ENCODE measurements at places on chromosomes 12 and 14.

DNA sequence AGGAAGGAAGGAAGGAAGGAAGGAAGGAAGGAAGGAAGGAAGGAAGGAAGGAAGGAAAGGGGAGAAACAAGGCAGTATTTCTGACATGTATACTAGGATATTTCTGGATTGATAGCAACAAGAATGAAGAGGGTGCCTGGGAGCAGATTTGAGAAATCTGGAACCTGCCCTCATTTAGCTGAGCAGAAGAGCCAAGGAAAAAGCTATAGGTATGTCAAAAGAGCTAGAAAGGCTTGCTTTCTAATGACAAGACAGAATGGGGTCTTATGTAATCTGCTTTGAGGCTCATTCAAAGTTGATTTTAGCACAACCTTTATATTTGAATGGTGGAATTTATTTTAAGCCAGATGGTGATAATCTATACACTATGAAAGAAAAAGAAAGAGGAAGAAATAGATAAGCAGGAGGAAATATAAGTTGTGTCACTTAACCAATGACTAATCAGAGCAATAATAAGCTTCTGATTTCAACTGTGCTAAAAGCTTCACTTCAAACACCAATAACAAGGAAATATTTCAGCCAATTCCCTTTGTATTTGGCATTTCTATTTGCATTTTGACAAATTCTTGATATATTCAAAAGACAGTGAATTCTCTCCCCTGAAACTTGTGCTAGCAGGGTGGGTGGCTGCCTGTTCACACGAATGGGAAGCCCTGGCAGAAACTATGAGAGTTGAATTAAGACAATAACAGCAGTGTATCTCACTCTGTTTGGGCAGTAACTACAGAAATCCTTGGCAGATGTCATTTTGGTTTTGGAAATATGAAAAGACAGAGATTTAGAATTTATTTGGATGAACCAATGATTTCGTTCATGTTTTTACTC is 76.3 kb upstream of the FLRT2 start:
- no peak for DNase-seq

DNA sequence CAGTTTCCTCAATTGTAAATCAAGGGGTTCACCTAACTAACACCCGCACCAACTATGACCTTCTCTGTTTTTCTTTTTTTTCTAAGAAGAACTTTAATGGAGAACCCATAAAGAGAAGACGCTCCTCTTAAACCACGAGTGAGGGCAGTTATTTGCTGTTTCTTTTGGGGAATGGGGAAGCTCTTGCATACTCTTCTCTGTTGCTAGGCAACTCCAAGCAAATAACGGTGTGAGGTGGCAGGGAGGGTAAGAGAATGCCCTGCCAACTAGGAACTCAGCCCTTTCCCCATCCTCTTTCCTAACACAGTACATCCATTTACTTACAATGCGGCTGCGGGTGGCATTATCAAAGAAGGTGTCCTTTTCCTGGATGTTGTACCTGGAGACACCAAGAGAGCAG is 114.9 kb downstream of the ANO2 start:
- no peak for DNase-seq

- no peak for DNase-seq
Observed at GRCh38 chr14:103710771-103711377, 4.4 kb downstream of the XRCC3 start.

DNA sequence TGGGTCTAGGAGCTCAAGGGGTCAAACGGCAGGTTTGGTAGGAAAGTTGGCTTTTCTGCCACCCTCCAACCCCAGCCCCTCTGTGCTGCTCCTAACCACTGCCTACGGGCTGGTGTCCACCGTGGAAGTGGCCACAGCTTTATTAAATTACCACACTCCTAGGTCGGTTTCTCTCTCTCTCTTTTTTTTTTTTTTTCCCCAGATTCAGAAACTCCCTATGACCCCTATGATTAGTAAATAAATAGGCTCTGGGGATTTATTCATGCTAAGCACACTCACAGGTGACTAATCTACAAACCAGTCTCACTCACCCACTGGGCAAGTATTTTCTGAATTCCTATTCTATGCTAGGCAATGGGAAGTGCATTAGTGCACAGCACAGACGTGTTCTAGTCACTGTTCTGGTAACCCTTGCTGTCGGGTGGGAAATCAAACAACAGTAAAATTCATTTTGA is 8.7 kb upstream of the DDX47 start:
- DNase-seq = no peak

GRCh38 chr14:95645389-95645996 is 40.7 kb upstream of the TCL1B start:
- DNase-seq = no peak

GRCh38 chr14:93369713-93370266 is 22.8 kb downstream of the COX8C start:
- DNase-seq = no peak

DNA sequence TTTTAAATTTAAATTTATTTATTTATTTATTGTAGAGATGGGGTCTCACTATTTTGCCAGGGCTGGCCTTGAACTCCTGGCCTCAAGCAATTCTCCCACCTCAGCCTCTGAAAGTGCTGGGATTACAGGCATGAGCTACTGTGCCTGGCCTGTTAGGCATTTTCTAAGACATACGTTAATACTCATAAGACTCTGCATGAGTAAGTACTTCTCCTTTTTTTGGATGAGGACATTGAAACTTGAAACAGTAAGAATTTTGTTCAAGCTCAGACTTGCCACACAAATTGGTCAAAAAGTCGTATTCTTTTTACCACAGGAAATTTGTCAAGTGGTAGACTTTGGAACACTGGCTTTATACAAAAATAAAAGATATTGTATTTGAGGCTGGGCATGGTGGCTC is 187.4 kb upstream of the RASSF8 start:
- DNase-seq = no peak

GRCh38 chr12:3741882-3742672 is 10.8 kb downstream of the CRACR2A start:
- DNase-seq = no peak

GRCh38 chr14:91786188-91786587 is 54.3 kb upstream of the CATSPERB start:
- no peak for DNase-seq

DNA sequence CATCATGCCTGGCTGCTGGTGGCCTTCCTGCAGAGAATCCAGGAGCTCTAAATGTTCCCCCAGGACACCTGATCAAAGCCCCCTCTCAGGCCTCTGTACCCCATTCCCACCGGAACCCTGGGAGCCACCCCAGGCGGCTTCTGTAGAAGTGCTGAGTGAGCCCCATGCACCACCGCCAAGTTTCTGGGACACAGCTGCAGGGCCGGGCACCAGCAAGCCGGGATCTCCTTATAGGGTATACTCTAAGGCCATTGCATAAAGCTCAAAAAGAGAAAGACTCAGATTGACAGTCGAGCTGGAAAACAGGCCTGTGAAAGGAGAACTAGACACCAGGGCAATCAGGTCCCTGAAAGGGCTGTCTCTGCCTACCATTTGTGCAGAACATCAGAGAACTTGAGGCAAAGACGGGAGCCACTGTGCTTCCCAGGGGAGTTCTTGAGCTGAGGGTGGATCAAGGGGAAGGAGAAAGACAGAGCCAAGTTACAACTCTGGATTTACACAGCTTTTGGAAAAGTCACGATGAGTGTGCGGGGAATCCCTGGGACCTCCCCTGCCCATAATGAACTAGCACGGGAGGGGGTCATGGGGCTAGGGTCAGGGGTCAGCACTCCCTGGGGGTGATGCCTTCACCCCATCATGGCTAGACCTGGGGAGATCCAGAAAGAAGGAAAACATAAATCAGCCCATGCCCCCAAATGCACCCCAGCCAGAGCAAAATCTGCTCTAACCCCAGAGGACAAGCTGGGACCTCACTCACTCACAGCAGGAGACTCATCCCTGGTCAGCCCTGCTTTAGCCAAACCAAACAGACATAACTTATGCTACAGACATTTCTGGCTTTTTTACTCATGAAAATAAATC is 51.1 kb downstream of the ITPK1 start:
- peak; percentile 42 for DNase-seq

- DNase-seq = no peak
Observed at GRCh38 chr14:56794557-56795283, 15.6 kb downstream of the OTX2 start.

- no peak for DNase-seq
Observed at GRCh38 chr12:96256672-96257361, 62.6 kb downstream of the ELK3 start.

- DNase-seq = no peak
Observed at GRCh38 chr12:111748867-111749266, 17.9 kb upstream of the ALDH2 start.

DNA sequence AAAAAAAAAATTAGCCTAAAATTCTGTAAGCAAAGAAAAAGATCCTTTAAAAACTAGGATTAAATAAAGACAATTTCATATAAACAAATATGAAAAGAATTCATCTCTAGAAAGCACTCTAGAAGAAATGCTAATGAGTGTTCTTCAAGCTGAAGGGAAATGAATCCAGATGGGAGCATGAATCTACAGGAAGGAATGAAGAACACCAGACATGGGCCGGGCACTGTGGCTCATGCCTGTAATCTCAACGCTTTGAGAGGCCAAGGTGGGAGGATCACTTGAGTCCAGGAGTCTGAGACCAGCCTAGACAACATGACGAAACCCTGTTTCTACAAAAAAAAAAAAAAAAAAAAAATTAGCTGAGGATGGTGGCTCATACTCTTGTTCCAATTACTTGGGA is 297.2 kb downstream of the FBXL14 start:
- DNase-seq = no peak

DNA sequence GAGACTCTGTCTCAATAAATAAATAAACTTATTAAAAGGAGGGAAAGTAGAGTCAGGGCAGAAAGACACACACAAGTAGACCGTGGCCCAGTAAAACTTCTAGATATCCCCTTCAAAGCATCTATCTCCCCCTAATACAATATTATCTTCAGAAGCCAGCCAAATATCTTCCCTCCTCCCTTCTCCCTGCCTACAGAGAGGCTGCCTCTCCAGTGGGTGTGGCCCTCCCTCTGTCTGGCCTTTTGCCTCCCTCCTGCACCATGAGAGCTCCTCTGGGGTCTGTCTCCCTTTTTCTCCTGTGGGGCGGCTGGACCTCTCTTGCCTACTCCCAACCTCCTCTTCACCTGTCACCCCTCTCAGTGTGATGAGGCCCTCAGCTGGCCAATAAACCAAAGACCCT is 139.2 kb downstream of the EGLN3 start:
- no peak for DNase-seq

- no peak for DNase-seq
Observed at GRCh38 chr14:50319293-50319692, 7.2 kb downstream of the DMAC2L start.

DNA sequence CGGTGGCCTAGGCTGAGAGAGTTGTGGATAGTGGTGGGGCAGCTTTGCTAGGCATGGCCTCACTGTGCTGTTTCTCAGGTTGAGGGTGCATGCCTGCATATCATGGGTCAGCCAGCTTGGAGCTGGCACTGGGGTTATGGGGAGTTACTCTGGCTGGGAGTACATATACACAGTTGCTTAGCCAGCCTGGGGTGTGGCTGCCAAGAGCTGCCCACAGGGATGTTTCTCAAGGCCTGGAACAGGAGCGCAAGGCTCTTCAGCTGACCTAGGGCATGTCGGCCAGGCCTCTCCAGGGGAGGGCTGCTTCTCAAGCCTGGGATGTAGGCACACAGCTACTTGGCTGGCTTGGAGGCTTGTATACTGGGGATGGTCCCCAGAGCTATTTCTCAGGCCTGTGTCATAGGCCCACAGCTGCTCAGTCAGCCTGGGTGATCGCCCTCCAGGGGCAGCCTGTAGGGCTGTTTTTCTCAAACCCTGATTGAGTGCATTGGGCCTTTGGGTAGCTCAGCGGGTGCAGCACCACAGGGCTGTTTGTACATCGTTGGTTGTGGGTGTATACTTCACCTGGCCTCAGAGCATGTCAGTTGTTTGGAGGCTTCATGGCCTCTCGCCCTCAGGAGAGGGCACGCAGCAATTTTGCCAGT is 114.9 kb downstream of the METTL25 start:
- no peak for DNase-seq

DNA sequence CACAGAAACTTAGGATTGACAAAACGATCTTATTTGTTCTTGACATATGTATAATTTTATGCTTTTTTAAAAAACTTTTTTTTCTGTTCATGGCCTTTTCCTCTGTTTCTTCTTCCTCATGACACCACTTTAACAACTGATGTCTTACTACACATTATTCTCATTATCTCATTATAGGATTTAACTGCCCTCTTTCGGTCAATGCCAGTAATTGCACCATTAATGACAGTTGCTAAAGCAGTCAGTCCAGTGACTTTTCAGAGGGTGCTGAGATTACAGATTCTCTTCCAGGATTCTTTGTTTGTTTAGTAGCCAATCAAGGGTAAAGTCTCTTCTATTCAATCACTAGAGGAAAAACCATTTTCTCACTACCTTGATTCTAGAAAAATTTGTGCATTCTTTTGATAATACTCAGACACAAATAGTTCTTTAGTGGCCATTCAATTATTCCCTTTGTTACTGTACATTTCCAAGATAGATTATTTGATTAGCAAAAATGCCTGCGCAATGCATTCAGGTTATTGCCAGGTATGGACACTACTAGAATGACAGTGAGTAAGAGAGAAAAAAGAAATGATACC is 50.1 kb downstream of the KLRG1 start:
- no peak for DNase-seq

DNA sequence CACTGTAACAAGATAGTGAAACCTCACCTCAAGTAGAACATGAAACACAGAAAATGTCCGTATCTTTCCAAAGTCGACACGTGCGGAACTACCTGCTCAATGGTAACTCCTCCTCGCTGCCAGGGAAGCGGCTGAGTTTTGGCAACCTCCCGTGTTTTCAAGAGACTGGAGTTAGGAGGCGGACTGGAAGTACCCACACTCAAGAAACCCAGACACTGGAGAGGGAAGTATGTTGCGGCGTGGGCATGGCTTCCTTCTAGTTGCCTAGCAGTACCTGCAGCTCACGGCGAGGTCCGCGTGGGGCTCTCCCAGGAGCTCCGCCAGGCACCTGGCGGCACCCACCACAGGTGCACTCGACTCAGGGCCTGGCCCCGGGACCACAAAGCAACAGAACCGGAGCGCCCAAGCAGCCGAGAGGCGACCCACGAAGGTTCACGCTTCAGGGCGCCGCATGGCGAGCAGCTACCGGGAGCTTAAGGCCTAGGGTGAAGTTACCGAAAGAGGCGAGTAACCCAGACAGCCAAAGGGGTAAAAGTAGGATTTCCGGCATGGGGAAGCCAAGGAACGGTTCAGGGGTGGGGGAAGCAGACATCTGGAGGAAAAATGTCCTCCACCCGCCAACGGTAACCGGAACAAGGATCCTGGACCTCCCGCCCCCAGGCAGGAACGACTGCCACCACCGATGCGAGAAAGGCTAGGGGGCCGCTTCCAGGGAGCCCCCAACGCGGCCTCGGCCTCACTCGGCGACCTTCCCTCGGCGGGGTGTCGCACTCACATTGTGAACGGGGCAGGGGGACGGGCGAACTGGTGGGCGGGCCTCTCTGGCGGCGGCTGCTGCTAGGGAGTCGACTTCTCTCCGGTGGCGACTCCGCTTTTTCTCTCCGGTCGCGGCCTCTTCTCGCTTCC is 608 bp downstream of the PTGES3 start:
- peak; percentile 49 for DNase-seq

GRCh38 chr12:64352181-64352580 is 38.4 kb downstream of the C12orf56 start:
- no peak for DNase-seq

DNA sequence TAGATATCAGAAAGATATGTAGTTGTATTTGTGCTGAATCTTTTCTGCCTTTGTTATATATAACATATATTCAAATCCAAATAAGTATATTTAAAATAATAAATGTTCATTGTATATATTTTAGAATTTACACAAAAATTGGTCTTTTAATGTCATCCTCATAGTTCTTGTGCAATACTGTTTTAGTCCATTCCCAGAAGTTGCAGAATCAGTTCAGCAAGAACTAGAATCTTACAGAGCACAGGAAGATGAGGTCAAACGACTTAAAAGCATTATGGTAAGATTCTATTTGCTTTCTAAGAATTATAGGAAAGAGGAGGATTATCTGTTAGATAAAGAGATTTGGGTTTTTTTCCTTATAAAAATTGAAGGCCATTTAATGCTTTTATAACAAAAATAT is 51.0 kb downstream of the SCFD1 start:
- no peak for DNase-seq
